ENCODE measurements at places on chromosomes 7 and 10.
A peak's percentile ranks its signal among the peaks of the same experiment; 100 is the strongest.

DNA sequence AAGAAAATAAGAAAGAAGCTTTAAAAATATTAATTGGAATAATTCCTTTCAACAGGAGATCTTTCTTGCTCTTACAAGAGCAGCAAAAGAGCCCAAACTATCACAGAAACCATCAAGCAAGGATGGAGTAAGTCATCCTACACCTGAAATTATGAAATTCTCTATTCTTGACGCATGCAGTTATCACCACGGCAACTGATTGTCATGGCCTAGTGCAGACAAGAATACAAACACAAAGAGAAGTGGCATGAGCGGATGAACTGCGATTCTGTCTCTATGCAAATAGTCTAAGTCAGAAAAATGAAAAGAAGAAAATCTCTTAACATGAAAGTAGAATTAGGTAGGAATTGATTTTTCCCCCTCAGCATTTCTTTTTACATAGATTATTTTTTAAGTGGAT lies 54.8 kb upstream of the SLC35B4 start:
- DNase-seq = no peak

- no peak for DNase-seq
These were observed 47.1 kb upstream of the HYAL4 start for GRCh38 chr7:123797673-123798531.

GRCh38 chr7:27241189-27242056 lies 1.2 kb upstream of the EVX1 start:
- no peak for DNase-seq

GRCh38 chr10:34547291-34547690 lies 267.8 kb downstream of the PARD3 start:
- no peak for DNase-seq

DNA sequence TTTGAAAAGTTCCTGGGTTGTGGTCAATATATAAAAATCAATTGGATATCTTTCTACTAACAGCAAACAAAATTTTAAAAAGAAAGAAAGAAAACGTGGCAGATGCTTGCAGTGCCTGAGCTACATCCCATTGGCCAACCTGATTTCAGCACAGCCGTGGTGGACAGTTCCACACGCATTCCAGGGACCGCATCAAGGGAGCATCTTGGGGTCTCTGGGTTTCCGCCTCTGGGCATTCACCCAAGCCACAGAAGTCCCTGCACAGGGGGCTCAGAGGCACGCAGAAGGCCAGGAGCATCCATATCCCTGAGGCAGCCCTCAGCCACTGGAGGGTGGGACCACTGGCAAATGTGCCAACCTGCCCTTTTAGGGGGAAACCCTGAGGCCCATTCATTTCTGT lies 254.5 kb upstream of the RNF32 start:
- no peak for DNase-seq

DNA sequence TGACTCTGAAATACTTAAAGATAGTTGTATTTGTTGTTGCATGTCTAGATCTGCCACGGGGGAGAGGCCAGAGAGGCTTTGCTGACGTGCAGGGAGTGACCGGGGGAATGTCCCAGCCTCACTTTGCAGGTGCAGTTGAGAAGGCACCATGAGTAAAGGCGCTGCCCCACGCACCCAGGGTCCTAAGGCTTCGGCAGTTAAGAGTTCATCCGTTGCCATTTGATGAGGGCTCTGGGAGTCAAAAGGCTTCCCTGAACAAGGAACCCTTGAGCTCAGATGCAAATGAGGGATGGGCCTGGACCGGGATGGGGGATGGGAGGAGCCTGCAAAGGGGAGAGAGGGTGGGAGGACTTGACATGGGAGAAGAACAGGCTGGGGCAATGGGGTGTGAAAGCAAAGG lies 20.4 kb downstream of the PPP2R2D start:
- no peak for DNase-seq

DNA sequence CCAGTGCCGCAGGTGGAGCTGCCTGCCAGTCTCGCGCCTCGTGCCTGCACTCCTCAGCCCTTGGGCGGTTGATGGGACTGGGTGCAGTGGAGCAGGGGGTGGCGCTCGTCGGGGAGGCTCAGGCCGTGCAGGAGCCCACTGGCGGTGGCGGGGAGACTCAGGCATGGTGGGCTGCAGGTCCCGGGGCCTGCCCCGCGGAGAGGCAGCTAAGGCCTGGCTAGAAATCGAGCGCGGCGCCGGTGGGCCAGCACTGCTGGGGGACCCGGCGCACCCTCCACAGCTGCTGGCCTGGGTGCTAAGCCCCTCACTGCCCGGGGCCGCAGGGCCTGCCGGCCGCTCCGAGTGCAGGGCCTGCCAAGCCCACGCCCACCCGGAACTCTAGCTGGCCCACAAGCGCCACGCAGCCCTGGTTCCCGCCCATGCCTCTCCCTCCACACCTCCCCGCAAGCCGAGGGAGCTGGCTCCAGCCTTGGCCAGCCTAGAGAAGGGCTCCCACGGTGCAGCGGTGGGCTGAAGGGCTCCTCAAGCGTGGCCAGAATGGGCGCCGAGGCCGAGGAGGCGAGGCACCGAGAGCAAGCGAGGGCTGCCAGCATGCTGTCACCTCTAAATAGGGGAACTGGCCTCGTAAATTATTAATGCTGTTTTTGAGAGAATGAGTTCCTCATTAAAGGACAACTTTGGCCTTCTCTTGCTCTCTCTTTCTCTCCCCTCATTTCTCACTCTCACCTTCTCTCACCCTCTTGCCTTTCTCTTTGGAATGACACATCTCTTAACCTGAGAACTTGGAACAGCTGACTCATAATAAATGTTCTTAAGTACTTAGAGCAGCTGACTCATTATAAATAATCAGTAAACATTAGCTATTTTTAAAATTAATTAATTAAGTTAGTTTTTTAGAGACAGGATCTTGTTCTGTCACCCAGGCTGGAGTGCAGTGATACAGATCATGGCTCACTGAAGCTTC lies 4.9 kb downstream of the ACADSB start:
- no peak for DNase-seq

GRCh38 chr10:98460837-98461499 lies 14.2 kb upstream of the HPS1 start:
- DNase-seq = no peak

DNA sequence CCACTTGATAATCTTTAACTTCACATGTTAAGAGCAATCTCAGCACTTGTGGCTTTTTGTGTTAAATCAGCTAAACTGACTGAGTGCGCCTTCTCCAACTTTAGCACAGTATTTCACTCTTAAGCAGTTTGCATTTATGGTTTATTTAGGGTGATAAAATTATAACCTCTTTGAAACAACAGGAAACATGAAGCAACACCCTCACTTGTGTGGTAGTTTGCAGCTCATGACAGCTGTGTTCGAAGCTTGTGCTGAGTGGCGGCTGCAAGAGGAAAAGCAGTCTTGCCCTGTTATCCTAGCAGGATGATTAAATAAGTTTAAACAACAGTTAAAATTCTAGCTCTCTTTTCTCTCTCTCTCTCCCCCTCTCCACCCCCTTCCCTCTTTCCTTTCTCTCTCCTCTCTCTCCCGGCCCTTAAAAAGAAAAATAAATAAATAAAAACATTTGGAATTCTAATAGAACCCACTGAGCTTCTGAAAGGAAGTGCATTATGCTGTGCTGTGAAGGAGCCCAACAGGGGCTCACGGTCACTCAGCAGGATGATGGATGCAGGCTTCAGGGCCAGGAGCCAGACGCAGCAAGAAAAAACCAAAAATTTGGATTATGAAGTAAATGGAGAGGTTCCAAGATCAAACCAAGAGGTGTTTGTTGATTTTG lies 25.2 kb downstream of the OGDH start:
- peak; percentile 49 for DNase-seq

DNA sequence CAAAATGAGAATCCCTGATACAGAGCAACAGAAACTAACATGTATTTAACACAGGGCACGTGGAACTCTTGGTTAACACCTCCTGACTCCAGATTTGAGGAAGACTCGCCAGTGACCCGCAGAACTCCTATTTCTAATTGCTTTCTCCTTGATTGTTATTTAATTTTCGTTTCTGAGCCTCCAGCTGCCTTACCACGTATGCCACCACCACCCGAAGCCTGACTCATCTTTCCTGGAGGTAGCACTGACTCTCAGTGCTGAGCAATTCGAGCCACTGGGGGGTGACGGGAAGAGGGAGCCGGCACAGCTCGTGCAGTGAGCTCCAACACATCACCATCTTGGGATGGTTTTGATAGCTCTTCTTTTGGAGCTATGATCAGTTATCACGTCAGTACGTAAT lies 273.9 kb upstream of the MGMT start:
- peak; percentile 43 for DNase-seq

GRCh38 chr7:110607050-110607857 lies 483.7 kb upstream of the LRRN3 start:
- no peak for DNase-seq

DNA sequence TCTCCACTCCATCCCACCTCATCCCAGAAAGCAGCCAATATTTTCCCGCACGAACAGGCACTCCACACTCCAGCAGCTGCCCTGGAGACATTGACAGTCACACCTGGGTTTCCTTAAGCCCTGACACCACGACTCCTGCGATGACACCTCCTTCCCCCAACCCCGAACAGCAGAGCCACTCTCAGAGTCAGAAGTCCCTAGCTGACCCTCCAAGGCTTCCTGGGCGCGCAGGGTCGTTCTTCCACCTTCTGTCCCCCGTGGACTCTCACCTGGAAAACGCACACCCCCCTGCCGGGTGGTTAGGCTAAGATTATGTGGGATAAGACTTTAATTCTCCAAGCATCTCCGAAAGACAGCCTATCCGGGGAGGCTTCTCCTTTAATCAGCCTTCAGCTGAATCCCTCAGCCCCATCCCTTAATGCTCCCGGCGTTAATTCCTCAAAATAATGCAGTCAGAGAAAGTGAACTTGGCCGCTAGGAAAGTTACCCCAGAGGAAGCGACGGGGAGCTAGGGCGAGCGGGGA lies 1.1 kb downstream of the DENND11 start:
- DNase-seq = peak; percentile 31

GRCh38 chr7:34354011-34354410 lies 304.0 kb upstream of the NPSR1 start:
- no peak for DNase-seq

DNA sequence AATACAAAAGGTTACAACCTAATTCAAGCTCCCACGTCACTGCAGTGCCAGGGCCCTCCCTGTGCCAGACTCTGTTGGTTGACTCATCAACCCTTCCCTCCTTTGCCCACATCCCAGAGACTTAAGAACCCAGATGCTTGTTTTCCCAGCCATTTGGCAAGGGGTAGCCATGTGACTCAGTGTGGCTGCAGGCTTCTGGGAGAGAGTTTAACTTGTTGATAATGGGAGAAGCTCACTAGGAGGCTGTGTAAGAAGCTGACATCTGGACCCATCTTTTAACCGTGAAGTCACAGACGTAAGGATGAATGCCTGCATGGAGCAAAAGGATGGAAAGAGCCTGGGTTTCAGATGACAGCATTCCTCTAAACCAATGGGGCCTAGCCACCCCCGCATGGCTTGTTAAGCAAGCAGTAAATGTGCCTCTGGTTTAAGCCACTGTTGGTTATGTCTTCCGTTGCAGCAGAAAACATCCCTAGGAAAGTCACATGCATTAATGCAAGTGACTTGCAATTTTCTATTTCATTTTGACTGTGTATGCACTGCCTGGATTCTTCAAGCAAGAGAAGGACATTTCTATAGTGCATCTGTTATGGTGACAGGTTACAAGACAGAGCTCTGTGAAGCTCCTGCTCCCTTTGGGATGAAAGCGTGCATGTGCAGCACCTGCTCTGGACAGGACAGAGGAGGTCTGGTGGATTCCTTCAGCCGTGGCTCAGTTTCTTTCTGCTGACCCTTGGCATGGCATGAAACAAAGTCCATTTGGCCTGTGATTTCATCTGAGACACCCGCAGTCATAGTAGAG lies 57.5 kb upstream of the CREB5 start:
- DNase-seq = no peak
